ENCODE measurements at places on chromosomes 3 and 15.

GRCh38 chr3:183272791-183273190 is 19.7 kb downstream of the B3GNT5 start:
- no peak for DNase-seq

DNA sequence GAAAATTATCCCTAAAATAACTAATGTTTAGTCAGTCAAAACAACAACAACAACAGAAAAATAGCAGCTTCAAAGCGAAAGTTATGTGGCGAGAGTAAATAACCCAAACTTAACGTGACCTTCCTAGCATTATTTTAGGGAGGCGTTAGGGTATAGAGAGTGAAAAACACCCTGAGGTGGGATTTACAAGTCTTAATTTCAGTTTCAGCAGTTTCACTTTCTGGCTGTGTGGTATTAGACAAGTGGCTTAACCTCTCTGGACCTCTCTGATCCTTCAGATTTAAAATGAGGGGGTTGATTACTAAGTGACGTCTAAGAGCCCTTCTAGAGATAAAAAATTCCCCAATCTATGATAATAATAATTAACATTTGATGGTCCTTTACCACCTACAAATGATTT is 291.2 kb downstream of the ZBTB20 start:
- no peak for DNase-seq

- no peak for DNase-seq
Measured at GRCh38 chr3:10968401-10968800, 24.1 kb upstream of the SLC6A1 start.

GRCh38 chr3:172546105-172546504 is 22.9 kb upstream of the TNFSF10 start:
- DNase-seq = no peak

DNA sequence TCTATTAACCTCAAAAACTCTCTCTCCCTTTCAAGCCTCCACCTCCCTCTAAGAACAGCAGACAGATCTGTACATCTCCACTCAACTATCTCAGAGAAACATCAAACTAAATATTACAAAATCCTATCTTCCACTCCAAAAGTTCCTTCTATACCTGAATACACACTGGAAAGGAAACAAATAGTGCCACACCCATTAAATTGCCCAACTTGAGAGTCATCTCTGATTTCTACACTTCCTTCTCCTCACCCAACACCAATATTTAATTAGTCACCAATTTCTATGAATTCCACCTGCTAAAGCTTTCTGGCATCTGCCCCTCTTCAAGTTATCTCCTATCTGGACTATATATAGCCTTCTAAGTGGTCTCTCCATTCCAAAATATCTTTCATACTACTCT is 65.8 kb downstream of the PEAK1 start:
- DNase-seq = no peak

All from cerebellum (tissue), 4 donors.